ENCODE measurements at places on chromosomes 7 and 10.
A peak's percentile ranks its signal among the peaks of the same experiment; 100 is the strongest.

DNA sequence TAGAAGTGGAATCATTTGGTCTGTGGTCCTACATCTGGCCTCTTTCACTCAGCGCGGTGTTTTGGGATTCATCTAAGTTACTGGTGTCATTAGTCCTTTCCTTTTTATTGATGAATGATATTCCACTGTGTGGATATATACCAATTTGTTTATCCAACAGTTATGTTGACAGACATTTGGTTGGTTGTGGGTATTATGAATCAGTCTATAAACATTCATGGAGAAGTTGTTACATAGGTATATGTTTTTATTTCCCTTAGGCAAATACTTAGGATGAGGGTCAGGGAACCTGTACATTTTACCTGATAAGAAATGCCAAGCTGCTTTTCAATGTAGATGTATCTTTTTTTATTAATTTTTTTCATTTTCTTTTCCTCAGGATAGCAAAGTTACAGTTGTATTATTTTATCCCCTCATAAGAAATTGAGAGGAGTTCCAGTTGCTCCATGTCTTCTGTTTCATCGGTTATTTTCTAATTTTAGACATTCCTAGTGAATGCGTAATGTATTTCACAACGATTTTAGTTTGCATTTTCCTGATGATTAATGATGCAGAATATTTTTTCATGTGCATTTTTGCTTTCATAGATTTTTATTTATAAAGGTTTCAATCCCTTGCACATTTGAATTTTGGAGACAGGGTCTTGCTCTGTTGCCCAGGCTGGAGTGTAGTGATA is 203.8 kb upstream of the SH2B2 start:
- no peak for DNase-seq

- DNase-seq: no peak
Measured at GRCh38 chr7:83469491-83469890, 179.4 kb downstream of the SEMA3E start.

DNA sequence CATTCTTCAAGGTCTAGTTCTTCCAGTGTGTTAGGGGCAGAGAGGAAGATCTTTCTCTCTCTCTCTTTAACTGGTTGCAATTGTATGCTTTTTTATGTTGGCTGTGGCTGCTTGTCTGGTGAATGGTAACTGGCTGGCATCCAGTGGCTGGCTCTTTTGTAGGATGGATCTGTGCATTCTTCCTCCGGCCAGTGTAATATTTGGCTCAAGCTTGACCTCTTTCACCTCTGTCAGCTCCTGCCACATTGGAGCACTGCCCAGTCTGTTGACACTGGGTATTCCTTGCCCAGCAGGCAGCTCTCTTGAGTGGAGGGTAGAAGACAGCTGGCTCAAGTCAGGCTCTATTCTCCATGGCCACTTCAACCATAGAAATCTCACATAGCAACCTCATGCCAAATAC is 528.3 kb downstream of the PHTF2 start:
- no peak for DNase-seq

- DNase-seq: peak; percentile 79
Measured at GRCh38 chr10:29946953-29947700, 112.3 kb downstream of the JCAD start.

DNA sequence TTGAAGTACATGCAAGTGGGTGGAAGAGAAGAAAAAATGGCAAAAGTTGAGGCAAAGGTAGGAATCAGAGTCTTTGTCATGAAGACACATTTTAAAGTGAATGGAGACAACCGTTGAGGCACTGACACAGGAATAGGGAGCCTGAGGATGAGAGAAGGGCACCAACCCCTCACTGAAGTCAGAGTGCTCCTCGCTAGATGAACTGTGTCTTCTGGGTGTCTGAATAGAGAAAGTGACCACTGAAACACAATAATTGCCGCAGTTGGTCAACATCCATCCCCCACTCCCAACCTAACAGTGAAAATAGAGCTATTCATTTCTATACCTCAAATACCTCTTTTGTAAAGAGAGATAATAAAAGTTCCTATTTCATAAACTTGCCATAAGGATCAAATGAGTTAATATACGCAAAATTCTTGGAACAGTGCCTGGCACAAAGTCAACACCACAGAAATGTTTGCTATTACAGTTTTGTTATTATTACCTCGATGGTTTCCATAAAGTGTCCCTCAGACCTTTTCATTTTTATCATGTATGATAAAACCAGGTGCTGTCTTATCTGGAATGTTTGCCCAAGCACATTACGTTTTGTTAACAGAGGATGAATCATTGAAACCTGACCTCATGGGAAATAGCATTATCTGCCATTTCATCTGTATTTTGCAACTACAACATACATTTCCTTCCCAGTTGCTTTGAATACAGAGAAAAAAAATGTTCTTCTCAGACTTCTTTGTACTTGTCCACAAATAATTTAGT is 61.8 kb upstream of the SP4 start:
- peak; percentile 51 for DNase-seq

- DNase-seq: peak; percentile 63
Measured at GRCh38 chr7:35801392-35802101, 690 bp downstream of the SEPTIN7 start.

DNA sequence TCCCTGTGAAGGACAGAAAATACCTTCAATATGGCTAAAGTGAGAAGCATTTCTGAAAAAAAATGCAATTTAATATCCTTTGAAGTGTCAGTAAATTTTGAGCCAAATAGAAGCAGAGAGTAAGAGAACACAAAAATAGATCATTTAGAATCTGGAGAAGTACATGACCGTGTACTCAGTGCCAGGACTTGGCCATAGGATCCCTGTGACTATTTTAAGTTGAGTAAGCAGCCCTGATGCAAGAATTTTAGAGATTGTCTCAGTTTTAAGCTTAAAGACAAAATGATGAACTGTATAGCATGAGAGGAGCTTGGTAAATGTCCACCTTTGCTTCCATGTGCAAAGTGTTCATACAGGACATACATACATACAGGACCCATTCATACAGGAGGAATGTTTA is 2.5 kb downstream of the PTER start:
- DNase-seq: no peak

GRCh38 chr7:2897023-2897422 is 52.9 kb upstream of the GNA12 start:
- no peak for DNase-seq

DNA sequence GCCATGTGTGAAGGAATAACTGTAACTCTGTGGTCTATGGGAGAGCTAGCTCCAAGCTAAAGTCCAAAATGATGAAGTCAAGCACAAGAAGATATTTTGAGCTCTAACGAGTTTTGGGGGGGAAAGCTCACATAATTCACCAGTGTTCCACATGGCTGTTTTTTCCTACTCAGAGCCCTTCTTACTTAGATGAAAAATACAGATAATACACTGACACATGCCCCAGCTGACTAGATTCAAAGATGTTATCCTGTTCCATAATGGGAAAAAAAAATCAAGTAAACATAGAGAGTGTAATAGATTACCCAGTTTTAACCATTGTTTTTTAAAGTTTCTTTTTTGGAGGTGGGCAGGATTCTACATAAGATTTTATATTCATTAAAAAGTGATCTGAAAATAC is 86.6 kb downstream of the PRLHR start:
- no peak for DNase-seq

GRCh38 chr10:71177651-71178199 is 34.6 kb upstream of the UNC5B start:
- no peak for DNase-seq

DNA sequence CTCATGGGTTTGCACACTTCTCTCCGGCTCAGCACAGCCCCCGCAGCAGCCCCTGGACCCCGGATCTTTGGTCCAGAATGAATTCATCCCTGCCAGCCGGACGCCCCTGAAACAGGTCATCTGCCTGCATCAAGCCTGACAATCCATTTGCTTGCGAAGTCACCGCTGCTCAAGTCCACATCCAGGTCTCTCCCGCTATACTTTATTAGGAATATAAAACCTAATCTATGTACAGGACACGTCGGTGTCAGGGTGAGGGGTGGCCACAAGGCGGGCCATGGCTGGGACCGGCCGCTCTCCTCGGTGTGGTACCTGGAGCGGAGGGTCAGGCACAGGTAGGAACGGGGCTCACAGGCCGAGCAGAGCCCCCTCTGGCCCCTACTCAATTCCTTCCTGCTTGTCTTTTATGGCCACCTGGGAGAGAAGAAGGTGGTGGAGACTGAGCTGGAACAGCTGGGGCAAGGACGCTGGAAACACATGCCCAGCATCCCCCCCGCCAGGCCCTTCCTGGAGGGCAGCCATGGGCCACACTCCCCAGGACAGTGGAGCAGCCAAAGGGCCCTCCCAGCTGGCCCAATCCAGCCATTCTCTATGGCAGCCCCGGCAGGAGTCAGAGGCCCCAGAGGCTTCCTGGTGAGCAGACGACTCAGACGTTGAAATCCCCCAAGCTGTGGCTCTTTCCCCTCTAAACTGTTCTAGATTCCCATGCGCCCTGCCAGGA is 5.3 kb downstream of the POLR2J start:
- DNase-seq: no peak

- DNase-seq: peak; percentile 62
Measured at GRCh38 chr7:66013938-66014337, 31.9 kb upstream of the GUSB start.

- DNase-seq: no peak
Measured at GRCh38 chr10:130709415-130709814, 573.2 kb downstream of the GLRX3 start.

GRCh38 chr10:103916254-103916653 is 1.7 kb downstream of the STN1 start:
- DNase-seq: peak; percentile 56

- DNase-seq: no peak
Measured at GRCh38 chr7:33156441-33156840, 27.1 kb downstream of the BBS9 start.

GRCh38 chr10:72800000-72800740 is 93.4 kb upstream of the OIT3 start:
- DNase-seq: peak; percentile 89

DNA sequence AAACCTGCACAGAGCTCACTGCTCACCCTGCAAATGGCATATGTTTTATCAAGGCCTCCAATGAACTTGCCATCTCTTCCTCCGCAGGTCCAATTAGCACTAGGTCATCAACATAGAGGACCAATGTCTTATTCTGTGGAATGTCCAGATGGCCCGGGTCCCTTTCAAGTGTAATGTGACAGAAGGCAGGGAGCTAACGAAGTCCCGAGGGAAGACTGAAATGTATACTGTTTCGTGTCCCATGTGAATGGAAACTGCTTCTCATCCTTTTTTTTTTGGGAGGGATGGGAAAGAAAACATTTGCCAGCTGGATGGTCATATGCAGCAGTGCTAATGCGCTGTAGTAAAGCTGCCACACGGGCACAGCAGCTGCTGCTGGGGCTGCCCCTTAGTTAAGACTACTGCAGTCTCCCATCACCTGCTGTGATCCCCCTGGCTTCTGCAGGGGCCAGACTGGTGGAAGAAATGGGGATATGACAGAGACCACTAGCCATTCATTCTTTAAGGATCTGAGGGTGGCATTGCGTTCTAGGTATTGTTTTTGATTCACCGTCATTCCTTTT is 61.7 kb upstream of the CCNY start:
- DNase-seq: no peak

DNA sequence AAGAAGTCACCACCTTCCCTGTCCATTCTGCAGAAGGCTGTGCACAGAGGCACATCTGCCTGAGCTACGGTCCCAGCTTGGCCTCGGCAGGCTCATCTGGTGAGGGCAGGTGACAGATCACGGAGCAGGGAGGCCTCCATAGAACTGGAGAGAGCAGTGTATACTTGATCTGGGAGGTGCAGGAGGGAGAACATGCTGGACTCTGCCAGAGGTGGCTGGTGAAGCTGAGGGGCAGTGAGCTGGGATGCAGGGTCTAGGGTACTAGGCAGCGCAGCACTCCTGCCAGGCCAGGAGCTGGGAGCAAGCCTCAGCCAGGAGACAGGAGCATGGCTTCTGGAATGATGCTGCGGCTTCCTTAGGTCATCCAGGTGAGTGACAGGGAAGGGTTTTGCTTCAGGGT is 553.0 kb downstream of the TCERG1L start:
- no peak for DNase-seq

- no peak for DNase-seq
Measured at GRCh38 chr7:112262036-112262435, 55.5 kb downstream of the ZNF277 start.

- DNase-seq: no peak
Measured at GRCh38 chr10:43573250-43574000, 991 bp downstream of the ZNF239 start.

DNA sequence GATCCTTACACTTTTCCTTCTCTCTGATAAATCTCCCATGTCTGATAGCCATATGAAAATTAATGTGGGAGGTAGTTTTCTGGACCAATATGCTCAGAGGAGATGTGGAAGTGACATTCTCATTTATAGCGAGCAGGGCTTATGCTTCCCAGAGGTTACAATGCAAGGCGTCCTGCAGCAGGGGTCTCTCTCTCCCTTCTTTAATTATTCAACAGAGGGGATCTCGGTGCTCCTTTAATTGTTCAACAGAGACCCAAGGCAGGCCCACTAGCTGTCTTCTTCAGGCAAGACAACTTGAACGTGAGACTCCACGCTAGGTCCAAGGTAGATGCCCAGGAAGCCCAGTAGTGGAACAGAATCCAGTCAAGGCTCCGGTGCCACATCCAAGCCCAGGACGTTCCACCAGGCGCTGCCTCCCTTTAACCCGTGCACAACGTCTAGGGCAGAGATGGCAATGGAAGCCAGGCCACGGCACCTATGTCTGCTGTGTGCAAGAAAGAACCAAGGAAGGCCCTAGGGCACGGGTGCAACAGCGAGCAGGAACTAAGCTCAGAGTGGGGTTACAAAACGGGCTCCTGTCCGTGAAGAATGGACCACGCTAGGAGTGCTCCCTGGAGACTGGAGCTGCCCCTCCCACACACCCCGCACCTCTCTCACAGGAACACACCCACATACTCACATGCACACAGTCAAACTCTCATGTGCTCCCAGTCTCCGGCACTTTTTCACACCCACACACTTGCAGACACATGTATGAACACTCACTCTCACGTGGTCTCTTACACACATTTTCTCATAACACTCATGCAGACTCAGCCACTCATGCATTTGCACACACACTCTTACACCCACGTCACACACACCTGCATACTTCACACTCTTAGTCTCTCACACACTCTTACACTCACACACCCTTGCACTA is 230.4 kb downstream of the TNS3 start:
- no peak for DNase-seq

- no peak for DNase-seq
Measured at GRCh38 chr7:107210400-107210799, 41.6 kb downstream of the HBP1 start.

- DNase-seq: peak; percentile 81
Measured at GRCh38 chr7:37408291-37409228, 40.1 kb downstream of the ELMO1 start.

DNA sequence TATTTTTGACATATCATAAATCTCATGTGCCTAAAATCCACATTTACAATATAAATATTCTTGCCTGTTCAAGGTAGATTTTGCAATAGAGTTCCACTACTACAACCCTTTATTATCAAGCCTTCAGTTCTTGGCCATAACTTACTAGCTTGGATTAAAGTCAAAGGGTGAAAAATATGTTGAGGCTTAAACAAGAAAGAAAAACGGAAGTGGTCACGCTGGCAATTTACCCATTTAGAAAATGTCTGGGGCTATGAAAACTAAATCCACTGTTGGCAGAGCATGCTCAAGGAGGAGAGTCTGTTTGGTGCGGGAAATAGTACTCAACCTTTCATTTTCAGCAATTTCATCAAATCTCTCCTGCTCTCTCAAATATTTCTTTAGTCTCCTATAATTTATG is 209.8 kb upstream of the RHOBTB1 start:
- no peak for DNase-seq

- DNase-seq: no peak
Measured at GRCh38 chr7:69747144-69747543, 148.9 kb downstream of the AUTS2 start.

- no peak for DNase-seq
Measured at GRCh38 chr10:83346266-83346910, 792.9 kb upstream of the GHITM start.

All from dermis microvascular lymphatic vessel endothelial cell (primary cell).